COLO829 (cell line): ENCODE measurements at places on chromosomes 3 and 15.

DNA sequence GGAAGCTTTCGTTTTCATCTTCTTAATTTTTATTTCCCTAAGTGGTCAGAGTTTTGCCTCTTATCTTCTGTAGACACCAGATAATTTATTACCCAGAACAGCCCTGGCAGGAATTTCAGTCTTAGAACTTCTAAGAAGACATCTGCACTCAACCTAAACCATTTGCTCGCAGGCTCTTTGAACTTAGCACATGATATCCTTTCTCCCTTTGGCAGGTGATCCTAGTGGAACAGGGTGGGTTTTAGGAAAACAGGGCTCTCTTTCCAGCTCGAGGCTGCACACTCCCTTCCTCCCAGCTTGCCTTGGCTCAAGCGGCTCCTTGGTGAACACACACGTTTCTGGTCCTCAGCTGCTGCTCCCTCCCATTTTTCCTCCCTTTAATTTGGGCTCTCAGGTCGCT, 116.5 kb downstream of the THSD4 start:
- DNase-seq = no peak

GRCh38 chr3:28228623-28229022, 12.8 kb upstream of the CMC1 start:
- no peak for DNase-seq

- DNase-seq = no peak
Measured at GRCh38 chr15:88300089-88300488, 43.5 kb upstream of the NTRK3 start.

DNA sequence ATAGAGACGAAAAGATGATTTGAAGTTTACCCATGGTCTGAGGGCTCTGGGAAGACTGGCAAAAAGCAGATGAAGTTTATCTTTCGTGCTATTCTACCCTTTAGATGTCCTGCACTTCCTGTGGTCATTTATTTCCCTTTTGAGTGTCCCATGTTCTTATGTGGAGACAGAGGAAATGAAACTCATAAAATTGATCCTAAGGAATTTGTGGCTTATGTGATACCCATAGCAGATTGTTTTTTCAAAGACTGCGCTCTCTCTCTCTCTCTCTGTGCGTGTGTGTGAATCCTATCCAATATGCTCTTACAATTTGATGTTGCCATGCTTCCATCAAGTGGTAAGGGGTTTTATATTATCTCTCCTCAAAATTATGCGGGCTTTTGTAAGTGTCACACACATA, 607.5 kb upstream of the DPPA4 start:
- DNase-seq = no peak

GRCh38 chr3:32200992-32201758, 37.3 kb upstream of the CMTM8 start:
- DNase-seq = no peak

- DNase-seq = no peak
Measured at GRCh38 chr3:121463745-121464144, 82.0 kb downstream of the POLQ start.

- DNase-seq = no peak
Measured at GRCh38 chr15:85141726-85142125, 160.1 kb downstream of the PDE8A start.

- DNase-seq = no peak
Measured at GRCh38 chr15:48785195-48785594, 25.7 kb downstream of the CEP152 start.

DNA sequence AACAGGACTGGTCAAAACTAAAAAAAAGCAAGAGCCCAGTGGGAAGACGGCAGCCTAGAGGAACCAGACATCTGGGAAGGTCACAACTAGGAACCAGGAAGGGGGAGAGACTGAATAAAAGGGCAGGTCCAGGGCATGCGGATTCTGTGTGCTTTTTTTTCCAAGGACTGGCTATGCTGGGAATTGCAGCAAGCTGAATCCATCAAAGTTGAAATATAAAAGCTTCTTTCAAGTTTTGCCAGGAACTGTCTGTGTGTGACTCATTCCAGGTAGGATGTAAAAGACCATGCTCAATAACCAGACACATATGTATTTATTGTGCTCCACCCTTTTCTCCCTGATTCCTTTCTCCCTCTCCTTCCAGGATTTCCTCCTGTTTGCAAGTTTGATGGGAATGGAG, 47.9 kb upstream of the CCDC80 start:
- no peak for DNase-seq

DNA sequence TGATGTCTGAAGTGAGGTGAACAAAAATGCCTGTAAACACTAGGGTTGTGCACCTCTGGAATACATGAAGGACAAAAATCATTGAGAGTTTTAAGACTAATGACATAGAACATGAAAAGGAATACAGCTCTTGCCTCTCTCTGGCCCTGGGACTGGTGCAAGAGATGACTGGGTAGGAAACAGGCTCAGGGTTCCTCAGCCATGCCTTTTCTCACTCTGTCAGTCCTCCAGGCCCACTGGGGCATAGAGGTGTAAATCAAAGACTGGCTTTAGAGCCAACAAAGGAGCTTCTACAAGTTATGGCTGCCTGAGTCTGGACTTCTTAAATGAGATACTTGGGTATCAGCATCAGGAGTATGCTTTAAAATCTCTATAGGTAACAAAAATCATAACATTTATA, 554.7 kb upstream of the KCNMB2 start:
- DNase-seq = no peak

DNA sequence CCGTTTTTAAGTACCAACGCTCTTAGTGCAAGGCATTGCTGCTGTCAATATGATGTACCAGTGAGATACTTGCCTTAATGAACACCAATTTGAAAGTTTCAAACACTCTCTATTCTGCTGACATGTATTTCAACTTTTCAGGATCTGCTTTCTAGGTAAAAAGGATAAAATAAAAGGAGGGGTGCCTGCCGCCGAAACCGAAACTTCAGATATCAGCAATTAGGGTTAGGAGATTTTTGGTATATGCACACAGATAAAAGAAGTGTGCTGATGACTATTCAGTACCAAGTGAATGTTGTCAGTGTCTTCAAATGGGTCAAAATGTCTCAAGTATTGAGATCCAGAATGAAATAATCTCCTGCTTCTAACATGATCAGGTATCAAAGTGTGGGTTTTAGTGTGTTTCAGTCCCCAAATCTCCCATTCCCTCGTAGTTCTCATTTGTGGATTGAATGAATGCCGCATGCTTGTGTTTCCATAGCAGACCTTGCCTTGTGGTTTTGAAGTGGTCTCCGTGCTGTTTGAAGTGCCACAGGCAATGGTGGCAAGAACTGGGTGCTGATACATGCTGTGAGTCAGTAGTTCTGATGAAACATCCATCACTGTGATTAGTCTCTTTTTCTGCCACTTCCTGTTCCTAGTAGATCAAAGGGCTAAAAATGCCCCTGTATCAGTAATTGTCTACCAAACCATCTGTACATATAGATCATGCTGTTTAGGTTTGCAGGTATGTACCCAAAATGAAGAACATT, 22.5 kb downstream of the CHST14 start:
- no peak for DNase-seq

GRCh38 chr3:195918176-195918575, 9.8 kb upstream of the TNK2 start:
- DNase-seq = no peak

- DNase-seq = no peak
Measured at GRCh38 chr3:103609472-103609871, 1174.7 kb downstream of the ZPLD1 start.

GRCh38 chr3:144032531-144033239, 61.1 kb downstream of the DIPK2A start:
- DNase-seq = no peak

GRCh38 chr15:39438799-39439592, 141.9 kb upstream of the THBS1 start:
- no peak for DNase-seq

DNA sequence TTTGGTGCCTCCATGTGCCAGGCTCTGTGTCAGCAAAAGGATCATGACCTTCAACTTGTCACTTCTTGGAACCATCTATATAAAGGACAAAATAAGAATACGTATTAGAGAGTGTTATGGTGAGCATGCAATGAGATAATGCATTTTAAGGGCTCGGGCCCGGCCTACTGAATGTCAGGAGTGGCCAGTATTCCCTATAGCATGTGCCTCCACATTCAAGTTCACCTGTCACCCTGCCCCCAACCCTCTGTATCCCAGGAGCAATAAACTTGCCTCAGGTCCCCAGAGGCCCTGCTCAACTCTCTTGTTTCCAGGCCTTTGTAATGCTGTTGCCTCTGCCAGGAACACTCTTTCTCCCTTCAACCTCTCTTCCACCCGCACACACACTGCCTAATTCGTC, 90.2 kb upstream of the SLC6A11 start:
- DNase-seq = no peak

- peak; percentile 28 for DNase-seq
Measured at GRCh38 chr3:158313338-158313927, 203.5 kb downstream of the RSRC1 start.

DNA sequence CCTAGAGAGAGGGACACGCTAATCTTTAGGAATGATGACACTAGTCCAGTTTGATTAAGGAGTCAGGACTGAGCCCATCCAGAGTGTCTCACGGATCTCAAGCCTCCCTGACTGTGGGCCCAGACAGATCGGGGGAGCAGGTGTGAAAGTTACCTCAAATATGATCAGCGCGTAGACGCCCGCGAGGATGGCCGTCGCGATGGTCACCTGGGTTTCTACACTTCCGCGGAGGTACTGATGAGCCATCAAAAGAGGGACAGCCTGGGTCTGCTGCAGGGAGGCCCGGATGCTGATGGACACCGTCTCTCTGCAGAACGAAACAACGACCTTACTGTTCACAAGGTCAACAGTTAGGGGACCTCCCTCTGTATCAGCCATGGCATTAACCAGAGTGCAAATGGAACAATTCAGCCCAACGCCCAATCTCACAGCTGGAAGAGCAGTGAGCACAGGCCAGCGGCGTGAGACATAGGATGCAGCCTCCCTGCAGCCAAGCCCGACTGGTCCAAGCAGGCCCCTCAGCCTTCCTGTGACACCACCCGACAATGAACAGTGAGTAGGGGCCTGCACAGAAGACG, 84.4 kb downstream of the OCA2 start:
- no peak for DNase-seq

GRCh38 chr3:195388380-195388779, 54.4 kb downstream of the ACAP2 start:
- DNase-seq = no peak
